ENCODE measurements at places on chromosomes 3 and 15. TPM values are rescaled to one million over a fixed set of nuclear protein-coding genes. Genes with fewer than 3 reads are reported as not detected.
A peak's percentile ranks its signal among the peaks of the same experiment; 100 is the strongest.

The TMCO5A gene
- polyA plus RNA-seq, result not detected

- no peak for DNase-seq
Measured at GRCh38 chr3:116165641-116166040, 279.6 kb downstream of the LSAMP start.

The TMEM45A gene
- polyA plus RNA-seq, result 1.9 TPM

DNA sequence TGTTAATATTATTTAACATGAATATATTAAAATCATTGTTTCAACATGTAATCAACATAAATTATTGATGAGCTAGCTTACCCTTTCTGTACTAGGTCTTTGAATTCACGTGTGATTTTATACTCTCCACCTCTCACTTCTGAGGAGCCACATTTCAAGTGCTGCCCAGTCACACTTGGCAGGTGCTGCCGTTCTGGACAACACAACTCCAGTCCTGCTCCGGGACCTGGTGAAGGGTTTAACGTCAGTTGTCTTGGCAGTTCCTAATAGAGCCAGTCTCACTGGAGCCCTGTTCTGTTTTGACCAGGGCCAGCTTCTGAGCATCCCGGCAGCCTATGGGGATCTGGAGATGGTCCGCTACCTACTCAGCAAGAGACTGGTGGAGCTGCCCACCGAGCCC, 64.1 kb downstream of the LRRK1 start:
- DNase-seq, result no peak

The SCN5A gene
- 92.5 TPM for polyA plus RNA-seq

The GPR27 gene
- polyA plus RNA-seq, result 0.69 TPM

GRCh38 chr3:98540346-98540745, 8.6 kb downstream of the GPR15 start:
- no peak for DNase-seq

GRCh38 chr15:90782442-90782841, 65.3 kb downstream of the BLM start:
- DNase-seq, result no peak

The GOLGA8M gene
- 0.72 TPM for polyA plus RNA-seq

- no peak for DNase-seq
Measured at GRCh38 chr3:56838448-56838847, 36.7 kb upstream of the ARHGEF3 start.

- DNase-seq, result no peak
Measured at GRCh38 chr3:34807611-34808010, 831.7 kb upstream of the ARPP21 start.

The CASR gene
- polyA plus RNA-seq, result not detected

The PAK6 gene
- 3.8 TPM for polyA plus RNA-seq

GRCh38 chr15:88645171-88646087, 6.6 kb downstream of the ISG20 start:
- DNase-seq, result no peak

GRCh38 chr3:184142199-184142598, 7.0 kb downstream of the EIF2B5 start:
- no peak for DNase-seq

The DLL4 gene
- 11.1 TPM for polyA plus RNA-seq

DNA sequence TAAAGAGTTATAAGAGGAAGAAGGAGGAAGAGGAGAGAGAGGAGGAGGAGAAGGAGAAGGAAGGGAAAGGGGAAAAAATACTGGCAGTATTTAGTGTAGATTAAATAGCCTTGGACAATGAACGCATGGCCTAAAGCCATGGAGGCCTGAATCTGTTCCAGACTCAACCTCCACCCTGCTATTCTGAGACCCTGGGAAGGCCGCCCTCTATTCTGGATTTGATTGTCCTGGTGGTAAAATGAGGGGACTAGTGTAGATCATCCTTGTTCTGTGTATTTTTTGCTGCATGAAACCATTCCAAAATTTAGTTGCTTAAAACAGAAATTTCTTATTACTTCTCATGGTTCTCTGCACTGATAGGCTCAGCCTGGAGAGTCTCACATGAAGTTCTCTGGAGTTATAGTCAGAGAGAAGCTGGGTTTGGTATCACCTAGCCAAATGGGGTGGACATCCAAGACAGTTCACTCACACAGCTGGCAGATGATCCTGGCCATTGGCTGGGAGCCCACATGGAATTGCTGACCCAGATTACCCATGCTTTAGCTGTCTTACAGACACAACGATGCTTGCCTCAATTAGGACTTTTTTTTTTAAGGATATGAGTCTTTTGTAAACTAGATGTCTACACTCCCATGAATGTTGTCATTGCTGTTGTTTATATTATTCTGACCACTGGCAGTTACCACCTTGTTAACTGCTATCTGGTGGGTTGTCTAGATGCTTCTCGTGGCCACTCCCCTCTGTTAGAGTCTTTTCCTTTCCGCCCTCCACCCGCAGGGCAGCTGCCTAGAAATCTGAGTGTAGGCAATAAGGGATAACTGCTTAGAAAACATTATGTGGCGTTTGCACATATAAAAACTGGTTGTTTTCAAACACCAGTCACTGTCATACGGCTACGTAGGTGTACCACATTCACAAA, 149.9 kb downstream of the SST start:
- DNase-seq, result peak; percentile 56

The FILIP1L gene
- 18.2 TPM for polyA plus RNA-seq

GRCh38 chr3:66639809-66640356, 139.1 kb upstream of the LRIG1 start:
- DNase-seq, result no peak

The CPNE4 gene
- polyA plus RNA-seq, result 22.2 TPM

- no peak for DNase-seq
Measured at GRCh38 chr15:60529332-60529731, 50.4 kb upstream of the ICE2 start.

- no peak for DNase-seq
Measured at GRCh38 chr15:69916169-69916785, 181.4 kb downstream of the TLE3 start.

DNA sequence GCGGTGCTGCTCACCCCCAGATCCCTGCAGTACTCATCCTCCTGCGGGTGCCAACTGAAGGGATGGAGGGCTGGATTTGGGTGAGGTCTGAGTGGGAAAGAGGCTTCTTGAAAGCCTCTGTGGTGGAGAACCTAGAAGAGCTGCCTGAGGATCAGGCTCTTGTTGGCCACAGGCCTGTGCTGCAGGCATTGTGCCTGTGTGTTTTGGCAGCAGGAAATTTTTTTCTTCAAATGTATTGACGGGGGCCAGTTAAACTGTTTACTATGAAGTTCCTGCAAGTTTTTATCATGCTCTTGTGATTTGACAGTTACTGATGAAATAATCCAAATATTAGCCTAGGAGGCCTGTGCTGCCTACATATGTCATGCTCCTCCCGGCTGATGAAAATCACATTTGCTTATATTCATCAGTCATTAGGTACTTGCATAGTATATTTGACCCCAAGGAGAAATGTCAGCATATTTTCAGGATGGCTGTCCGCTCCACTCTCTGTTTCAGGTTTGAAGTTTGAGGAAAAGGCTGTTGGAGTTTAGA, 103.1 kb downstream of the THSD4 start:
- DNase-seq, result no peak

GRCh38 chr3:133440652-133441051, 40.8 kb downstream of the BFSP2 start:
- DNase-seq, result no peak

The PCSK6 gene
- polyA plus RNA-seq, result 7.4 TPM

The CHRD gene
- polyA plus RNA-seq, result 3.9 TPM

DNA sequence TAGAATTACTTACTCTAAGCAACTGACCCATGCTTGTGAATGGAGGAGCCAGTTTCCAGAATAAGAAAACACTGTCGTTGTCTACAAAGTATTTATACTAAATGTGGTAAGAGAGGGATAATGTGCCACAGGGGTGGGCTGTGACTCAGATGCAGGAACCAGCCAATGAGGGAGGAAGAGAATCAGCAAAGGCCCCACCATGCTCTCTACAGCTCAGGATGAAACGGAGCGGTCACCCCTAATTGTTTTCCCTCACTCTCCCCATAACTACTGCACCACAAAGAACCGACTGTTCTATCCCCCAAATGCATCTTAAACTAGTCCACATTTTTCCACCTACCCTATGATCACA, 44.5 kb downstream of the BFSP2 start:
- DNase-seq, result no peak

The FRMD4B gene
- 3.4 TPM for polyA plus RNA-seq

The CAMP gene
- polyA plus RNA-seq, result 0.76 TPM

The PLSCR2 gene
- polyA plus RNA-seq, result not detected

DNA sequence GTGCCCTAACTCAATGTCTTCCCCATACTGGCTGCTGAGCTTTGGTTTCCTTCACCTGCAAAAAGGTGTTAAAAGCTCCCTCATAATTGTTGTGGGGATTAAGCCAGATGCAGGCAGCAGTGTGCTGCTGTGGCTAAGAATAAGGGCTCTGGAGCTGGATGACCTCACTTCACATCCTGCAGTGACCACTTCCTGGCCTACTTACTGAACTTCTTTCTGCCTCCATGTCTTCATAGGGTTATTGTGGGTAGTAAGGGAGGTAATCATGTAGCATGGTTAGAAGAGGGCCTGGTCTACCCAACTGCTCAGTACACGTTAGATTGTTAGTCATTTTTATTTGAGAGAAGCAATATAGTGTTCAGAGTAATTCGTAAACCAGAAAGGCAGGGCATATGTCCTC, 18.4 kb downstream of the GYG1 start:
- no peak for DNase-seq

DNA sequence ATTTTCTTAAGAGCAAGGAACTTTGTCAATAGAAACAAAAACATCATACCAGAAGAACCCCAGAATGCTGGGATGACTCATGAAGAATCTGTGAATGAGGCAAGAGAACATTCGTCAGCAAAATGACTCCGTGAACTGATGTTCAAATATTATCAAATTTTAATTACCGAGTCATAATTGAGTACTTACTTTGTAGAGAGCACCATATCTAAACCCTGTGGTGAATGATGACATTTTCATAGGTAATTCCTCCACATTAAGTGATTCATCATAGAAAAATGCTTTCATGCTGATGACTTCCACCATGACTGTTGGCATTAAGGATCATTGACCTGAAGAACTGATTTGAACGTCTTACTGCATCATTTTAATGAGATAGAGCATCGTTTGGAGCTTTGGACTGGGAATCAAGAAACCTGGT, 56.3 kb downstream of the PPARG start:
- no peak for DNase-seq

DNA sequence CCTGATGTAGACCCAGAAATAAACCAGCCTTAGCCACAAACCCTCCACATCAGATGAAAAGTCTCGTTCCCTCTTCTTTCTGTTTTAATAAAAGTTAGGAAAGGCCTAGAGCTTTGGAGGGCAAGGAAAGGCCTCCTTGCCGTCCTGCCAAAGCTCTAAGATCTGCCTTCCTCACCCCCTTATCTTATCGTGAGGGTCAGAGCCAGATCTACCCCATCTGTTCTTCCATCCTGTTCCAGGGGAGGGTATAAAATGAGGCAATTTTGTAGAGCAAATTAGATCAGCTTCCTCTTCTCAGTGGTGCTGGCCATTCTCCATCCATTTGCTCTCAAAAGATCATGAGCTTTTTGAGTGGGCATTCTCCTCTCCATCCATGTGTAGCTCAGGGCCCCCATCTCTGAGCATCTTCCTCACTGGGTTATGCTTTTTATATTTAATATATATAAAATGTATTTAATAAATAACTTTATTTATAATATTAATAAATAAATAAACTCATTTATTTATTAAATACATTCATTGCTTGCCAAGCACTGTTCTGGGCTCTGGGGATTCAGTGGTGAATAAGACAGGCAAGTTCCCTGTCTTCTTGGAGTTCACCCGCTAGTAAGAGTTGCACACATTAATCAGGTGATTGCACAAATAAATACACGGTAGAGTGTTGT, 2.0 kb upstream of the SLC24A1 start:
- no peak for DNase-seq

DNA sequence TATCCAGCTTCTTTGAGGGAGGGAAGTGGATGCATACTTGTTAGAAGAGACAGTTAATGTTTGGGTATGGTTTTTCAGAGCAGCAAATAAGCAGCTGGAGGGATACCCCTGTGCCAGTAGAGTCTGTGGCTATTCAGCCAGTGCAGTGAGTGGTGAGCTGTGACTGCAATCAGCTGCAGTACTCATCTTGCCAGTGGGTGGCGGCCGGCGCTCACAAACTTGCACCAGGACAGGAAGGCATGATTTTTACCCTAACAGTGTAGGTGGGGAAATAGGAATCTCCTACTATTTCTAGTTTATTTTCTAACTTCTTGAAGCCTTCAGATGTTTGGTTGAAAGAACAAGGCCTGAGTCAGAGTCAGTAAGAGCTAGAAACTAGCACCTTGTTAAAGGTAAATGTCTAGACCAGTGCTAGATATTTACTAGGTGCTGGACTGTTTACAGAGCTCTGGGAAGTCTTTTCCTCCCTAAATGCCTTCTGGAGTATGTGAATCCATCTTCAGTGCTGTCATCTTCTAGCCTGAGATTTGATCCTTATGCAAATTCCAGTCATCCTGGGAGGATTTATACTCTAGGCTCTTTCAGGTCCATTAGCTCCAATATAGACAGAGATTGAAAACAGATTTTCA, 23.6 kb downstream of the TIMP4 start:
- peak; percentile 86 for DNase-seq

- DNase-seq, result no peak
Measured at GRCh38 chr3:148796799-148797198, 30.8 kb upstream of the CPB1 start.

The A4GNT gene
- polyA plus RNA-seq, result not detected

GRCh38 chr3:160245261-160245800, 20.1 kb downstream of the C3orf80 start:
- no peak for DNase-seq

The EPHB3 gene
- 1.4 TPM for polyA plus RNA-seq

DNA sequence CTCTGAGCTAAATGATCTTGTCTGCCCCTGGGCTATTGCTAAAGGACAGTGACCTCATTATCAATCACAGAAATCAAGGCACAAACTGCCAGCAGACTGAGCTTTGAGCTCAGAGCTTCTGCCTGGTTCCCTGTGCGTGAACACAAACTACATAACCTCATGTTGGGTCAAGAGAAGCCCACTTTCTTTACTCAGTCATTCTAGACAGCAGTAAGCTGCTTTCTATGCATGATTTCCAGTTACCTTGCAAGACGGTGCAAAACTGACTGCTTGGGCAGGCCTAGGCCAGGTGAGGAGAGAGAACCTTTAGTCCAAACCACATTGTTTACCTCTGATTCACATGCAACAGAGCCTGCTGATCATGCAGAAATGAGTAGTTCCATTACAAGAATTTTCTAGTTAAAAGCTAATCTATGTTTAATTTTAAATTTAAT, 75.1 kb downstream of the ARRDC4 start:
- no peak for DNase-seq

DNA sequence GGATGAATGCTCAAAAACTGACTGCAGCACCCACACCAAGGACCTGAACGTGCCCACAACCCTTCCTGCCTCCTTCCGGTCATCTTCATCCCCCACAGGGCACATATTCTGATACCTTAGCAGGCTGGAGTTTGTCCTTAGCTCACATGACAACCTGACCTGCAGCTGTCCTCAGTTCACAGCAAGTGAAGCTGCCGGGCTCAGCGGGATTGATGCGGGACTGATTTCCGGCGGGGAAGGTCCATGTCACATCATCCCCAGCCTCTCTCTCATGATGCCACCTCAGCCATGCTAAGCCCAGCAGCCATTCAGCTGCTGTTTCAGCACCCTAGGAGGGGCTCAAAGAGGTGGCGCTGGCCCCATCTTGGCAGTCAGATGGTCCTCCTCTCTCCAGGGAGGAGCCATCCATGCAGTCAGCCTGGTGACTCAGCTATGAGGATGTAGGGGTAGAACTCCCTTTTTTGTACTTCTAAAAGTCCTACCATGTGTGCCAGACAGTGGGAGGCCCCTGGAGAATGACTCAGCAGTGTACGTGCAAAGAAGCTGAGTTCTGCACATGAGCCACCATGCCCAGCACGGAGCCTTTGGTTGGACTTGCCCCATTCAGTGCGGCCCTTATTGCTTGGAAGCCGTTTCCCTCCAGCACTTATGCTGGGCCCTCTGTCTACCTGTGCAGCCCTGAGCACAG, 9.5 kb downstream of the CA12 start:
- no peak for DNase-seq
